ENCODE measurements at places on chromosomes 11 and 22. TPM values are rescaled to one million over a fixed set of nuclear protein-coding genes. Genes with fewer than 3 reads are reported as not detected.

DNA sequence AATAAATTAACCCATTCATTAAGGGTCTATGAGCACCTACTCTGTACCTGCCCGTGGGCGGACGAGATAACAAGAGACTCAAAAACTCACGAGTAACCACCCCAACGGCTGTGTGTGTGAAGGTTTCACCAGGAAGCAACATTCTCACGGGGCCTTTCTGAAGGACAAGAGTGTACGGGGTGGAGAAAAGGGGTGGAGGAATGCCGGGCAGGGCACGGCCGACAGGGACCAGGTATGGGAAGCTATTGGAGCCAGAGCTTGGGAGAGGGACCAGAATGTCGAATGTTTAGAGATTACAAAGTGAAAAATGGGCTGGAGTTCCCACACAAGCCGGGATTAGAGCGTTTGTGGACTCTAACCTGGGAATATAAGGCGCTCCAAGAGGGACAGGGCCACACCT, 1.6 kb downstream of the KMT5B start:
- peaks cover 4% of the 10 kb centered on the region for H3K27me3 ChIP-seq
- no peak overlapping the region for H3K27ac ChIP-seq
- peaks cover 48% of the 10 kb centered on the region for H3K4me1 ChIP-seq

- no peak for DNase-seq
- H3K27me3 ChIP-seq: peaks cover 3% of the 10 kb centered on the region
- no peak overlapping the region for H3K4me3 ChIP-seq
These were observed 468.2 kb downstream of the MIAT start for GRCh38 chr22:27125539-27125938.

Gene WBP2NL
- 0.66 TPM for total RNA-seq

DNA sequence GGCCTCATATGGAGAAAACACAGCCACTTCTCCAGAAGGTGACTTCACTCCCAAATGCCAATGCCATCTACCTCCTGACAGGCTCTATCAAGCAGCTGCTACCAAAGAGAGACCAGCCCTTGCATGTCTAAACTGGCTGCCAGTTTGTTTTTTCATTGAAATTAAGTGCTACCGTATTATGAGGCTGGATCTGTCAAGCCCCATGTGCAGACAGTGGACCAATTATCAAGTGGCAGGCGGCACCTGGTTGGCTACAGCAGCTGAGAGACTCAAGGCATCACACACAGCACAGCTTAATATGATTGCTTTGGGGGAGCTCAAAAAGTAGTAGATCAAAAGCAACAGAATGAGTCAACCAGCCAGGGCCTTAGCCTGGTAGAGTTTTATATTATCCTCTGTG, 1293.0 kb upstream of the TENM4 start:
- no peak overlapping the region for H3K27ac ChIP-seq
- no peaks in the 10 kb centered on the region for H3K36me3 ChIP-seq
- H3K27me3 ChIP-seq: no peaks in the 10 kb centered on the region
- H3K4me3 ChIP-seq: no peak overlapping the region

Gene CPT1B
- 45.0 TPM for total RNA-seq

Gene ANGPTL5
- not detected for total RNA-seq

Gene MUC6
- not detected for total RNA-seq

- no peaks in the 10 kb centered on the region for H3K4me1 ChIP-seq
- H3K4me3 ChIP-seq: no peak overlapping the region
- no peaks in the 10 kb centered on the region for H3K36me3 ChIP-seq
- DNase-seq: no peak
- no peaks in the 10 kb centered on the region for H3K27me3 ChIP-seq
- H3K27ac ChIP-seq: no peak overlapping the region
These were observed 101.6 kb downstream of the SWAP70 start for GRCh38 chr11:9765320-9766101.
